ENCODE measurements at places on chromosomes 6 and 20. TPM values are rescaled to one million over a fixed set of nuclear protein-coding genes. Genes with fewer than 3 reads are reported as not detected.

HLA-DRA gene
- 1.7 TPM for total RNA-seq

GHRH gene
- total RNA-seq = not detected

SIRT5 gene
- total RNA-seq = 11.0 TPM

ERVFRD-1 gene
- not detected for total RNA-seq

ENPP5 gene
- not detected for total RNA-seq

CCN6 gene
- 3.0 TPM for total RNA-seq

ETV7 gene
- total RNA-seq = 2.0 TPM

DNA sequence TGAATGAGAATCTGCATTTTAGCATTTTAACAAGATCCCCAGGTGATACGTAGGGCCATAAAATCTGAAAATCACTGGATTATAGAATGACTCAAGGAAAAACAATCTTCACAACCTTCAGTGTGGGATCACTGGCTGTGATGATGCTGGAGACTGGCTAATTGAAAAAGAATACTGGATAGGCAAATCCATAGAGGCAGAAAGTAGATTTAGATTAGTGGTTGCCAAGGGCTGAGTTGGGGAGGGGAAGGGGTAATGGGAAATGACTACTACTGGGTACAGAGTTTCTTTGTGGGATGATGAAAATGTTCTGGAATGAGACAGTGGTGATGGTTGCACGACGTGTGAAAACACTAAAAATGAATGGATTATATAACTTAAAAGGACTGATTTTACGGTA is 84.1 kb downstream of the CDK19 start:
- no peak overlapping the region for H3K27ac ChIP-seq
- H3K4me3 ChIP-seq = no peak overlapping the region
- H3K27me3 ChIP-seq = no peaks in the 10 kb centered on the region
- DNase-seq = no peak

- H3K4me1 ChIP-seq = no peaks in the 10 kb centered on the region
- no peaks in the 10 kb centered on the region for H3K36me3 ChIP-seq
- H3K27me3 ChIP-seq = no peaks in the 10 kb centered on the region
Observed at GRCh38 chr6:160146454-160147145, 25.0 kb downstream of the SLC22A1 start.

- no peak overlapping the region for H3K27ac ChIP-seq
- H3K27me3 ChIP-seq = no peaks in the 10 kb centered on the region
- peak; percentile 12 for DNase-seq
- no peaks in the 10 kb centered on the region for H3K4me1 ChIP-seq
Observed at GRCh38 chr6:88238065-88238464, 71.9 kb upstream of the CNR1 start.

GRCh38 chr6:41326092-41326491 is 9.3 kb upstream of the NCR2 start:
- DNase-seq = no peak
- H3K36me3 ChIP-seq = no peaks in the 10 kb centered on the region
- H3K27me3 ChIP-seq = peaks cover 38% of the 10 kb centered on the region
- no peaks in the 10 kb centered on the region for H3K4me1 ChIP-seq

DNA sequence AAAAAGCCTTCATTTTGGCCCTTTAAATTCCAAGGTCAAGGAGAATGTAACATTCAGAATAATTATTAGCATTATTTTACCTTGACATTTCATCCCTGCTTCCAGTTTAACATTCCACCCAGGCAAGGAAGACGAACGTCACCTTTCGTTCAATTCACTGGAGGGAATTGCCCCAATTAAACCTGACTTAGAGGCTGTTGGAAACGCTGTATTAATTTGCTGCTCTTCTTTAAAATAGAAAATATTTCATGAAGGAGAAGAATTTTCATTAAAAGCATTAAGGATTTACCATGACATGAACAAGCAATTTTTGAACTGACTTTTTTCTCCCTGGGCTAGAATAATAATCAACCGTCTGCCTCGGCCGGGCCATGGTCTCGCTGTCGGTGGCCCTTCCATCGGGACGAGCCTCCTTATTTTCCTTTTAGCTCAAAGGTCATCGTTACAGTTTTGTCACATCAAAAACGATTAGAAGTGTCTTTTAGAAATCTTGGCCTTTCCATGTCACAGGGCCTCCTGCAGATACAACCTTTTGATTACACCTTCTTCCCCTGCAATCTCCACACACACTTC is 282.9 kb upstream of the SOX4 start:
- DNase-seq = no peak
- H3K27ac ChIP-seq = no peak overlapping the region
- no peaks in the 10 kb centered on the region for H3K27me3 ChIP-seq
- no peak overlapping the region for H3K4me3 ChIP-seq
- H3K36me3 ChIP-seq = no peaks in the 10 kb centered on the region
- H3K4me1 ChIP-seq = no peaks in the 10 kb centered on the region

- H3K36me3 ChIP-seq = no peaks in the 10 kb centered on the region
- no peaks in the 10 kb centered on the region for H3K27me3 ChIP-seq
- H3K27ac ChIP-seq = no peak overlapping the region
- no peak for DNase-seq
- H3K4me1 ChIP-seq = no peaks in the 10 kb centered on the region
Observed at GRCh38 chr6:134287859-134288537, 29.9 kb downstream of the SGK1 start.

GRCh38 chr6:106106276-106107042 is 20.3 kb downstream of the PRDM1 start:
- H3K27me3 ChIP-seq = no peaks in the 10 kb centered on the region
- H3K4me1 ChIP-seq = peaks cover 9% of the 10 kb centered on the region
- H3K36me3 ChIP-seq = no peaks in the 10 kb centered on the region
- H3K4me3 ChIP-seq = no peak overlapping the region

DNA sequence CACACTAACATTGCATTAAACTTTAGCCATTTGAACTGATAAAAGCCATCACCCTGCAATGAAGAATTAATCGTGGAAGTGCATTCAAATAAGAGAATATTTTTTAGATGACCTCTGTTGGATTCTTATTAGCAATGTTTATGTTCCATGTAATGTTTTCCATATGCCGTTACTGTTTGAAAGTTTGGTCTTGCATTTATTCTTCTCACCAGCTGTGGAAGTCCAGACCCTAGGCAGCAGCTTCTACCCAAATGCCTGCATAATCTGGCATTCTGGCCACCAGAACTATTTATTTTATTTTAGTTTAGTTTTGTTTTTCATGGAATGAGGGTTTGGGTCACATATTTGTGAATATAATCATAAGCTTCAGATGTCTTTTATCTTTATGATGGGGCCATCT is 140.4 kb downstream of the SAMD5 start:
- H3K36me3 ChIP-seq = no peaks in the 10 kb centered on the region
- H3K4me3 ChIP-seq = no peak overlapping the region
- DNase-seq = no peak
- H3K27me3 ChIP-seq = no peaks in the 10 kb centered on the region
- H3K27ac ChIP-seq = no peak overlapping the region

- no peaks in the 10 kb centered on the region for H3K36me3 ChIP-seq
- DNase-seq = no peak
- no peak overlapping the region for H3K27ac ChIP-seq
- no peak overlapping the region for H3K4me3 ChIP-seq
Observed at GRCh38 chr20:46357030-46357514, 48.8 kb upstream of the CDH22 start.

DNA sequence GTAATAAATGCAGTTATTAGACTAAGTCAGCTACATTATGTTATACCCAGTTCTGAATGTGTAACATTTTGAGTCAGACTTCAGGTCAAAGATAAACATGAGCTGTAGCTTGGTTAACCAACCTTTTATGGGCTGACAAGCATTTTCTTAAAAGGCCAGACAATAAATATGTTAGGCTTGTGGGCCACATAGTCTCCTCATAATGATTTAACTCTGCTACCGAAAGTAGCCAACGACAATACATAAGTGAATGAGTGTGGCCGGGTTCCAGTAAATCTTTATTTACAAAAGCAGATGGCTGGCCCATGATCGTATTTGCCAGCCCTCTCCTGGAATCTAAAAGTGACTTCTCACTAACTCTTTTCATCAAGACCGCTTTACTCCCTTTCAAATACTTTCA is 49.9 kb downstream of the ATG5 start:
- no peak overlapping the region for H3K4me3 ChIP-seq
- no peaks in the 10 kb centered on the region for H3K27me3 ChIP-seq
- no peak overlapping the region for H3K27ac ChIP-seq

- H3K27ac ChIP-seq = no peak overlapping the region
- no peaks in the 10 kb centered on the region for H3K4me1 ChIP-seq
- H3K4me3 ChIP-seq = no peak overlapping the region
- DNase-seq = no peak
- peaks cover 7% of the 10 kb centered on the region for H3K27me3 ChIP-seq
- H3K36me3 ChIP-seq = no peaks in the 10 kb centered on the region
Observed at GRCh38 chr20:46343975-46344357, 35.7 kb upstream of the CDH22 start.

DNA sequence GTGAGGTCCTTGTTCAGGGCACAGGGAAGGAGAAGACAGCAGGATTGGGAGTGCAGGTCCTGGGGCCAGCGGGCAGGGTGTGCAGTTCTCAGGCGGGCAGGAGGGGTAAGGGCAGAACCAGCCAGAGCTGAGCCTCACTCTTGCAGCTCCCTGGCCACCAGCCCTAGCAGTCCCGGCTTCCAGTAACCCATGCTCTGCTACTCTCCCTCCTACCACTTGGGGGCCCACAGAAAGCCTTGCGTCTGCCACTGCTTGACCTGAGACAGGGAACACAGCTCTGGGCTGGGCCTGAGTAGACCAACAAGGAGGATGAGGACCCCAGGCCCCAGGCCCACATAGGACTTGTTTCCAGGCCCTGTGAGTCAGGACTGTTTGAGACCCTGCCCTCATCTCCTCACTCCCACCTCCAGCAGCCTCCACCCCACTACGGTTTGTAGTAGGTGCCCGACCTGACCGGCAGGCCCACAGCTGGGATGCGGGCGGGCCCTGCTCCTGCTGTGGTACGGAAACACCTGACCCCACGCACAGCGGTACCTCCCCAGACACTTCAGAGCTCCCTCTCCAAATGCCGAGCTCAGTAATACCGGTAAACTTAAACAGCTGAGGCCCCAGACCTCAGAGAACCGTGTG is 39.2 kb downstream of the KCNK5 start:
- H3K4me3 ChIP-seq = no peak overlapping the region
- DNase-seq = no peak
- H3K4me1 ChIP-seq = no peaks in the 10 kb centered on the region
- H3K27ac ChIP-seq = no peak overlapping the region
- no peaks in the 10 kb centered on the region for H3K27me3 ChIP-seq
- H3K36me3 ChIP-seq = no peaks in the 10 kb centered on the region

DNA sequence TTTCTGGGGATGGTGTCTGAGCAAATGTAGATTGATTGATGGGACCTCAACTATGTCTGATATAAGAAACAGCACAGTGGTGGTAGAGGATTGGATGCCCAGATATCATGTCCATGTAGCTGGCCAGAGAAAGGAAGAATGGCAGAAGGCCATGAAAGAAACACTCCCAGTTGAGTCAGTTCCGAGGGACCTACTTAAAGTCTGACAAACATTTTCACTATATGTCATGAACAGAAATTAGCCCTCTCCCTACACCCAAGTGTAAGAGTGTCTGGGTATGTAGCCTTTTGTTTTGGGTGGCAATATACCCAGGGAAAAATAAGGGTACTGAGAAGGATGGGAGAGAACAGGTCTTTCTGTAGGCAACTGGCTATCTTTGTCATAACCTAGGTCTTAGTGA is 434.2 kb downstream of the BCKDHB start:
- H3K4me3 ChIP-seq = no peak overlapping the region
- H3K27me3 ChIP-seq = no peaks in the 10 kb centered on the region
- H3K27ac ChIP-seq = no peak overlapping the region

DNA sequence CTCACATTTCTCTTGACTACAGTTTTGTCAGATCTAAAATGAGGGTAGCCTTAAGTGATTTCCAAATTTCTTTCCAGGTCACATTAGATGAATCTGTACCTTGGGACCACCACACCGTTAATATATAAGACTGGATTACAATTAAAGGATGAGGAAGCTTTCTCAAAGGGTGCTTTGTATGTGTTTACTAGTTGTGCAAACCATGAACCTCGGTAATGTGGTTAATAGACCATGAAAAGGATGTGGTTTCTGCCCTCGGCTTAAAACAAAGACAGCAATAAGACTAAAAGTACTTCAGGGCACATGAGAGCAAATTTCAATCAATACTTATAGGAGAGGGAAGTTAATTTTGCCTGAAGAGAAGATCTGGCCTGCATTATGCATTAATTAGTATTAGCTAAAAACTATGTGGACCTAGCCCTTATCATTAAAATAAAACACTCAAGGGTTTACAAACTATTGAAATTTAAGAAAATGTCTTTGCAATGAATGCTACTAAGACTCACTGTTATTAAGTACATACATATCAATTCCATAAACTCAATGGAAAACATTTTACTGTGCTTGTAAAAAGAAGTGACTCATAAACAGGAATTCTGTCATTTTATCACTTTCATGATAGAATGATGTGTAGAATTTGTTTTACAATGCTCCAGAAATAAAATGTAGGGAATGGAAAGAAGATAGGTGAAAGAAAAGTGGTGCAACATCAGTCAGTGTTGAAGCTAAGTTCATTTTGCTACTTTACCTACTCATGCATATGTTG is 936 bp upstream of the TMX4 start:
- no peak for DNase-seq
- 0 out of 2 replicates have a peak overlapping the region, but pooled peaks have one; percentile 23 for H3K27ac ChIP-seq
- H3K27me3 ChIP-seq = 0 out of 2 replicates have a peak, but pooled peaks cover 5% of the 10 kb centered on the region
- no peaks in the 10 kb centered on the region for H3K36me3 ChIP-seq
- H3K4me3 ChIP-seq = no peak overlapping the region
- H3K4me1 ChIP-seq = peaks cover 4% of the 10 kb centered on the region

DNA sequence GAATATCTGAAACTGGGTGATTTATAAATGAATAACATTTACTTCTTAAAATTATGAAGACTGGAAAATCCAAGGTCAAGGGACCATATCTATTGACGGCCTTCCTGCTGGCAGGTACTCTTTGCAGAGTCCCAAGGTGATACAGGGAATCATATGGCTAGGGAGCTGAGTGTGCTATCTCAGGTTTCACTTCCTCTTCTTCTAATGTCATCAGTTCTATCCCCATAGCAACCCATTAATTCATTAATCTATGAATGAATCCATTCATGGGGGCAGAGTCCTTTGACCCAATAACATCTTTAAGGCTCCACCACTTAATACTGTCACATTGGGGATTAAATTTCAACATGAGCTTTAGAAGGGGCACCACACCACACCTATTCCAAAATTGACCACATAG is 772.0 kb downstream of the HACE1 start:
- no peaks in the 10 kb centered on the region for H3K36me3 ChIP-seq
- no peaks in the 10 kb centered on the region for H3K4me1 ChIP-seq
- no peak overlapping the region for H3K4me3 ChIP-seq
- H3K27me3 ChIP-seq = no peaks in the 10 kb centered on the region

- no peaks in the 10 kb centered on the region for H3K27me3 ChIP-seq
- H3K36me3 ChIP-seq = no peaks in the 10 kb centered on the region
- peaks cover 5% of the 10 kb centered on the region for H3K4me1 ChIP-seq
- peak; percentile 10 for DNase-seq
- no peak overlapping the region for H3K4me3 ChIP-seq
- no peak overlapping the region for H3K27ac ChIP-seq
Observed at GRCh38 chr6:106300944-106301343, 24.6 kb downstream of the ATG5 start.
